Astrocyte (in vitro differentiated cells and primary cell): ENCODE measurements at places on chromosomes 2 and 18. TPM values are rescaled to one million over a fixed set of nuclear protein-coding genes. Genes with fewer than 3 reads are reported as not detected.
A peak's percentile ranks its signal among the peaks of the same experiment; 100 is the strongest.

DNA sequence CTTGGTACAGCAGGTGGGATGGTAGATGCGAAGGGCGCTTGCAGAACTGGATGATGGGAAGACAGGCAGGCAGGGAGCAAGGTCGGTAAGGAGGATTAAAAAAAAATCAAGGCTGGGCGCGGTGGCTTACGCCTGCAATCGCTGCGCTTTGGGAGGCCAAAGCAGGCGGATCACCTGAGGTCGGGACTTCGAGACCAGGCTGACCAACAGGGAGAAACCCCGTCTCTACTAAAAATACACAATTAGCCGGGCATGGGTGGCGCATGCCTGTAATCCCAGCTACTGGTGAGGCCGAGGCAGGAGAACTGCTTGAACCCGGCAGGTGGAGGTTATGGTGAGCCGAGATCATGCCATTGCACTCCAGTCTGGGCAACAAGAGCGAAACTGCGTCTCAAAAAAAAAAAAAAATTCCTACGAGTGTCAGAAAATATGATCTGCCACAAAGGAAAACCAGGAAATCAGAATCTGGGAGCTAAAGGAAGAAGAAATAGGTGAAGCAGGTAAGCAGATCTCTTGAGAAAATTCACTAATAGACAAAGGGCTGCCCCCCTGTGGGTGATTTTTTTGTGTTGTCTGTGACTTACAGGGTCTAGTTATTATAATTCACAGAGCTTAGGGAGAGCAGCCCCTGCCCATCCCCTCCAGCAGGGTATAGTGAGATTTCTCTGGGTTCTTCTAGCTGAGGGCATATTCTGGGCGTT is 46.2 kb downstream of the C2orf42 start:
- peaks cover 16% of the 10 kb centered on the region for H3K4me1 ChIP-seq
- no peaks in the 10 kb centered on the region for H3K36me3 ChIP-seq
- no peak for DNase-seq
- H3K27me3 ChIP-seq: no peaks in the 10 kb centered on the region
- H3K27ac ChIP-seq: no peak overlapping the region
- H3K4me3 ChIP-seq: no peak overlapping the region

GRCh38 chr18:61635901-61636528 is 256.8 kb downstream of the RNF152 start:
- no peaks in the 10 kb centered on the region for H3K4me1 ChIP-seq
- H3K4me3 ChIP-seq: no peak overlapping the region
- no peak overlapping the region for H3K27ac ChIP-seq
- H3K27me3 ChIP-seq: no peaks in the 10 kb centered on the region
- H3K36me3 ChIP-seq: no peaks in the 10 kb centered on the region

GRCh38 chr18:58325494-58325893 is 281.5 kb downstream of the NEDD4L start:
- no peak overlapping the region for H3K27ac ChIP-seq
- no peak overlapping the region for H3K4me3 ChIP-seq
- peaks cover 4% of the 10 kb centered on the region for H3K4me1 ChIP-seq
- no peaks in the 10 kb centered on the region for H3K27me3 ChIP-seq
- H3K36me3 ChIP-seq: peaks cover 37% of the 10 kb centered on the region
- DNase-seq: no peak

DNA sequence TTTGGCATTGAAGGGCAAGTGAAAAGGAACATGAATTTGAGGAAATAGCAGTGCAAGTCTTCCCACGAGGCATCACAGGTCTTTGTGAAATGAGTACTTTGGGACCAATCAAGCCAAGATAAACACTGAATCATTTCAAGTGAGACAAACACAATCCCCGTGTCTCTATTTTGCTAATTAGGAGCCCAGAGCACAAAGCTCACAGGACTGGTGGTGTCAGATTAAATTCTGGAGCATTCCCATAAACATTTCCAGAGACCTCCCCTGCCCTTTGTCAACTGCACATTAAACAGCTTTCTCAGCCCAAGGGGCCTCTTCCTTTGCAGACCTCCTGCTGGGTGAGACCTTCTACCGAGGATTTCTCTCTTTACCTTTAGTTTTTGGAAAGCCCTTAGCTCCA is 50.7 kb downstream of the DAPL1 start:
- H3K27me3 ChIP-seq: no peaks in the 10 kb centered on the region
- peak; percentile 56 for DNase-seq
- no peak overlapping the region for H3K4me3 ChIP-seq
- no peaks in the 10 kb centered on the region for H3K36me3 ChIP-seq
- H3K27ac ChIP-seq: no peak overlapping the region

Gene INHBB
- 7.1 and 19.8 TPM in 2 replicates for total RNA-seq

DNA sequence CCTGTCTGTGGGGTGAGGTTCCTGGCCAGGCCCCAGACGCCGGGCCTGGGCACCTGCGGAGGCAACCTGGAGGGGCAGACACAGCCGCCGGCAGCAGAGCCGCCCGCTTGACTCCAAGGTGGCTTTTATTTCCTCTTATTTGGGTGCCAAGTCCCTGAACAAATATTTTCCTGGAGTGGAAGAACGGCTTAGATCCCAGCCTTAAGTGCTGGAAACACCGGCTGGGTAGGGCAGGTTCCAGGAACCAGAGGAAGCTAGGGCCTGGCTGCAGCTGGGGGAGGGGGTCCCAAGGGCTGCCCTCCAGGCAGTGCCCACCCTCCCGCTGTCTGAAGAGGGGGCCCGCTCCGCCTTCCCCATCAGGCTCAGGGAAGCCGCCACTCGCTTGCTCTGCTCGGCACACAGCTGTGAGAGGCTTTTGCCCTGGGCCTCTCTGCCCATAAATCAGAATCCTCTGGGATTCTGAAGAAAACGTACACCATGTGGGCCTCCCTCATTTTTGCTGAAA is 28.2 kb downstream of the SDC1 start:
- H3K27me3 ChIP-seq: no peaks in the 10 kb centered on the region
- no peak overlapping the region for H3K4me3 ChIP-seq
- H3K4me1 ChIP-seq: no peaks in the 10 kb centered on the region

- no peak overlapping the region for H3K27ac ChIP-seq
- no peaks in the 10 kb centered on the region for H3K27me3 ChIP-seq
- DNase-seq: no peak
Observed at GRCh38 chr2:177314722-177315264, 50.3 kb upstream of the NFE2L2 start.

Gene SCG2
- total RNA-seq: 5.6 and 6.9 TPM in 2 replicates

- no peak overlapping the region for H3K4me3 ChIP-seq
- H3K27me3 ChIP-seq: peaks cover 6% of the 10 kb centered on the region
- no peak overlapping the region for H3K27ac ChIP-seq
- H3K36me3 ChIP-seq: no peaks in the 10 kb centered on the region
- DNase-seq: no peak
- no peaks in the 10 kb centered on the region for H3K4me1 ChIP-seq
Observed at GRCh38 chr18:3712491-3712890, 262.5 kb downstream of the TGIF1 start.

DNA sequence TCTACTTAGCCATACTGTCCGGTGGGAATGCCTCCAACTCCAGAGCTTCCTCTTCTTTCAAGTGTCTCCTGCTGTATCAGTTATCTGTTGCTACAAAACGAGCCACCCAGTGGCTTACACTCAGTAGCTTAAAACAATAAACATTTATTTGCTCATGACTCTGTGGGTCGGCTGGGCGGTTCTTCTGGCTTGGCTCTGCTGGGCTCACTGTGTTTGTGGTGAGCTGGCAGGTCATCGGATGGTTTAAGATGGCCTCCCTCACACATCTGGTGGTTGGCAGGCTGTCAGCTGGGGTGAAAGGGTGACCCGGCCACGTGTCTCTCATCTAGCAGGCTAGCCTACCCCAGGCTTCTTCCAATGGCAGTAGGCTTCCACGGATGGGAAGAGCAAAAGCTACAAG is 122.4 kb upstream of the SLC1A4 start:
- peak; percentile 90 for DNase-seq
- no peaks in the 10 kb centered on the region for H3K36me3 ChIP-seq
- H3K4me3 ChIP-seq: no peak overlapping the region

GRCh38 chr2:79916285-79916684 is 388.3 kb downstream of the LRRTM1 start:
- H3K27ac ChIP-seq: no peak overlapping the region
- no peaks in the 10 kb centered on the region for H3K27me3 ChIP-seq
- H3K4me3 ChIP-seq: no peak overlapping the region
- H3K36me3 ChIP-seq: no peaks in the 10 kb centered on the region
- no peaks in the 10 kb centered on the region for H3K4me1 ChIP-seq

DNA sequence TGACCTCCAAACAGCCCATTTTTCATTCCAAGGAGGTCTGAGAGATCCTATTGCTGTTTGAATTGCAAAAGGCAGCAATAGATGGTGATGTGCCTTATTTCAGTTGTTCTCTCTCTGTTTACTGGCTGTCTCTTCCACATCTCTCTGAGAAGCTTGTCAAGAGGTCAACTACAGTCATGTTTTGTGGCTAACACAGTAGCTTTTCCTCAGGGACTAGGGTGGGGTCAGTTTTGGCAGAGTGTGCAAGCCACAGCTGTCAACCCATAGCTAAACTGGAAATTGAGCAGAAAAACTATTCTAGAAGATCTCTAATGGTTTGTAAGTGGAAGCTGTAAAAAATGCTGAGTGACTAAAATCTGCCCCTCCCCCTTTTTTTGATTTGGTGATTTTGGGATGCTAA is 67.1 kb downstream of the DIS3L2 start:
- no peak overlapping the region for H3K27ac ChIP-seq
- no peaks in the 10 kb centered on the region for H3K27me3 ChIP-seq
- peaks cover 3% of the 10 kb centered on the region for H3K36me3 ChIP-seq
- peak; percentile 30 for DNase-seq
- H3K4me1 ChIP-seq: no peaks in the 10 kb centered on the region

DNA sequence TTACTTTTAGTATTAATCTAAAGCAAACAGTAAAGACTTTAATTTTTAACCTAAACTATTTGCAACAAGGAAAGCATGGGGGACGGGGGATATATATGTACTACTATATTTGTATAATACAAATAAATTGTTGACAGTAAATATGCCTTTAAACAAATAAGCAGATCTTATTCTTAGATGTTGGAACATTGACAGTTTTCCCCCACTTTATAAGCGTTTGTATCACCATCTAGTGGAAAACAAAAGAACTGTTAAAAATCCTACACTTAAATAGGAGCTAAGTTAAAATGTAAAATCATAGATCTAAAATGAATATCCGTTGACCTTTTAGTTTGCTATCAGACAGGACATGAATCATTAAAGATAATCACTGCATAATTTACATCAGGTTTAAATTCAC is 50.0 kb downstream of the RBBP8 start:
- peaks cover 3% of the 10 kb centered on the region for H3K36me3 ChIP-seq
- DNase-seq: peak; percentile 42
- H3K4me3 ChIP-seq: no peak overlapping the region
- H3K27ac ChIP-seq: no peak overlapping the region

Gene SULT1C2
- total RNA-seq: 0.23 TPM in 1 of 2 replicates, not detected in the other

GRCh38 chr2:16613539-16614011 is 52.1 kb downstream of the CYRIA start:
- H3K27ac ChIP-seq: no peak overlapping the region
- H3K4me3 ChIP-seq: no peak overlapping the region
- H3K36me3 ChIP-seq: no peaks in the 10 kb centered on the region
- no peaks in the 10 kb centered on the region for H3K27me3 ChIP-seq
- no peak for DNase-seq

GRCh38 chr2:183059561-183059960 is 19.0 kb upstream of the DUSP19 start:
- peak; percentile 89 for DNase-seq
- H3K4me1 ChIP-seq: peaks cover 2% of the 10 kb centered on the region
- no peak overlapping the region for H3K4me3 ChIP-seq
- H3K27me3 ChIP-seq: no peaks in the 10 kb centered on the region
- H3K27ac ChIP-seq: no peak overlapping the region
- no peaks in the 10 kb centered on the region for H3K36me3 ChIP-seq

DNA sequence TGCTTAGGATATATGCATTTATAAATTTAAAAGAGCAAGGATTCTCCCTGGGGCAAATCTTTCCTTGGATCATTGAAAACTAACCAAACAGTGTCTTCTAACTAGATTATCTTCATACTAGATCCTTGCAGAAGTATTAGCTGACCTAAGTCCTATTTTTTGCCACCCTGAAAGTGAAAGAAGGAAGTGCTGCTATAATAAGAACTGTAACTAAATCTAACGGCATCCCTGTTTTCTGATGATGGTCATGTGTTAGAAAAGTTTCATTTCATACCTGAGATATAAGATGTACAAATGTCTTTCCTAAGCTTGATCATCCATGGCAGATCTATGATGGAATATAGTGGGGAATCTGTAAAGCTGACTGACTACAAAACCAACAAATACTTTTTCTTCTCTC is 102.7 kb downstream of the MAP2 start:
- peak overlapping the region; percentile 84 for H3K27ac ChIP-seq
- H3K27me3 ChIP-seq: no peaks in the 10 kb centered on the region
- peak overlapping the region; percentile 23 for H3K4me3 ChIP-seq
- H3K4me1 ChIP-seq: peaks cover 35% of the 10 kb centered on the region

DNA sequence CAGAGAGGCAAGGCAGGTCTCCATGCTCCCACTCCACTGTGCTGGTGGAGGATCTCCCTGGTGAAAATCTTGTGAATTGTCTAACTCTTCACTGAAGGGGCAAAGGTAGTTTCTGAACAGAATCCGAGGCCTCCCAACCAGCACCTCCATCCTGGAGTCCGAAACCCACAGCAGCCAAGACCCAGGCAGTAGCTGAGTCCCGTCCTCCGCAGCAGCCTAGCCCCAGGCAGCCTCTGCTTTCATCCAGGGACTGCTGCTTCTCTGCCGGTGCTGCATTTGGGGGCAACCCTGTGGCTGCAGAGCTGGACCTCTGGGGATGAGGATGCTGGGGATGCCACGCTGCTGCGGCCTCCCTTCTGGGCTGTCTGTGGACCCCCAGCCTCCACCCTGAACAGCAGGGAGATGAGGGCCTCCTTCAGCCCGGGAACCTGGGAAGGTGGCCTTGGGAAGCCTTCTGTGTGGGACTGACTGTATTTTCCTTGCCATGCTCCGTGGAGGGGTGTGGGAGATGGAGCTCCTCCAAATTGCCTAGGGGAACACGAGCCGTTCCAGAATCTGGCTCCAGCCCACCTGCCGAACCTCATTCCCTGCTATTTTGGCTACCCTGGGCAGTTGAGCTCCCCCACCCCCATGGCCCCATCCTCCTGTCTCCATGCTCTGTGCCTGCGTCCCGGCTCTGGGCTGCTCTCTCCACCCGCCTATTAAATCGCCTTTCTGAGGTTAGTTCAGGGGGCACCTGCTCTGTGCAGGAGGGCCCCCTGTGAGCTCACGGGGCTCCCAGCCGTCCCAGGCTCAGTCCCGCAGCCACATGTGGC is 48.2 kb downstream of the GREB1 start:
- H3K36me3 ChIP-seq: no peaks in the 10 kb centered on the region
- H3K4me1 ChIP-seq: peaks cover 12% of the 10 kb centered on the region
- DNase-seq: no peak
- peaks cover 25% of the 10 kb centered on the region for H3K27me3 ChIP-seq
- H3K27ac ChIP-seq: no peak overlapping the region

DNA sequence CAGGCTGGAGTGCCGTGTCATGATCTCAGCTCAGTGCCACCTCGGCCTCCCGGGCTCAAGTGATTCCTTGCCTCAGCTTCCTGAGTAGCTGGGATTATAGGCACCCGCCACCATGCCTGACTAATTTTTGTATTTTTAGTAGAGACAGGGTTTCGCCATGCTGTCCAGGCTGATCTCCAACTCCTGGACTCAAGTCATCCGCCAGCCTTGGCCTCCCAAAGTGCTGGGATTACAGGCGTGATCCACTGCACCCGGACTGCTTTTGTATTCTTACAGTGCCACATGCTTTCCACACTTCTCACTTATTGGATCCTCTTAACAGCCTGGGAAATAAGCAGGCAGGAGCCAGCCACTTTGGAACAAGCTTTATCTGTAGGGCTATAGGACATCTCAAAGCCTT is 25.3 kb upstream of the BCL2L11 start:
- no peak overlapping the region for H3K4me3 ChIP-seq
- H3K36me3 ChIP-seq: no peaks in the 10 kb centered on the region
- no peak for DNase-seq
- no peak overlapping the region for H3K27ac ChIP-seq
- H3K27me3 ChIP-seq: peaks cover 33% of the 10 kb centered on the region

Gene DSC2
- 39.4 and 48.7 TPM in 2 replicates for total RNA-seq

Gene FAHD2B
- 4.3 and 5.7 TPM in 2 replicates for total RNA-seq
